Effector CD8-positive, alpha-beta T cell (primary cell): ENCODE measurements at places on chromosomes 13 and 19.

DNA sequence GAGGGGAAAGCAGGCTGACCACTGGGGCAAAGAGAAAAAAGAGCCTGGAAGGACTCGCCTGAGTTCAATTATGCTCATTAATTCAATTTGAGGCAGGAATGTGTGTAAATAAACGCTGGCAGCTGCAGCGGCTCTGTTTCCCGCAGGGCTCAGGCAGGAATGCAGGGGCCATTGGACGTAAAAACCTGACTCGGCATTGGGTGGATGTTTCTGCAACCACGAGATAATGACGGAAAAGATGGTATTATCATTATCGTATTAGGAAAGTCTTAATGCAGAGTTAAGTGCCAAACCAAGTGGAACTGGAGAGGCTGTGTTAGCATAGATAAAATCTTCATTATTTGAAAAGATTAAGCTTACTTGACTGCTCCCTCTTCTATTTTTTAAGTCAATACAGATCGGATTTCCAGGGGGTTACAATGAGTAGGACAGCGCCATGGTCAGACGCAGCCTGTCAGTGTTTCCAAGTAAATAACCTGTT lies 169.8 kb downstream of the SHISA2 start:
- no peak for DNase-seq

GRCh38 chr19:46631481-46631880 lies 4.5 kb downstream of the GNG8 start:
- DNase-seq = no peak

- no peak for DNase-seq
Observed at GRCh38 chr19:8224394-8225145, 15.4 kb downstream of the CERS4 start.

- no peak for DNase-seq
Observed at GRCh38 chr19:17966550-17967256, at the start of gene KCNN1. KCNN1 (plus strand) TSS chr19:17967107; CDS start chr19:17973889, 6,782 bp downstream.

GRCh38 chr13:45335397-45336024 lies 5.5 kb downstream of the TPT1 start:
- DNase-seq = no peak

DNA sequence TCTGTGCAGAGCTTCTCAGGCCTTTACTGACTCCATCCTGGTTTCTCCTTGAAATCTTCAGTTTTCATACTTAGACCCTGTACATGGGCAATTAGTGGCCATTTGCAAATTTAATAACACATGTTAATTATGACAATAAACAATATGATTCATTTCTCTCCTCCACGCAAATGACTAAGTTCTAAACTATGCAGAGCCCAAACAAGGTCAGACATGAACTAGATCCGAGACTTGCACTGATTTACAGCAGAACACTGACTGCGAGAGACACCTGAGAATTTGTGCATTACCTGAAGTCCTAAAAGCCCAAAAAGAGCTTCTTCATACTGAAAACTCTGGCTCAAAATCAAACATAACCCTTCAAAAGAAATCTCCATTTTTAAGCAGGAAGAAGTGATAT lies 521.8 kb downstream of the MYO16 start:
- DNase-seq = no peak

DNA sequence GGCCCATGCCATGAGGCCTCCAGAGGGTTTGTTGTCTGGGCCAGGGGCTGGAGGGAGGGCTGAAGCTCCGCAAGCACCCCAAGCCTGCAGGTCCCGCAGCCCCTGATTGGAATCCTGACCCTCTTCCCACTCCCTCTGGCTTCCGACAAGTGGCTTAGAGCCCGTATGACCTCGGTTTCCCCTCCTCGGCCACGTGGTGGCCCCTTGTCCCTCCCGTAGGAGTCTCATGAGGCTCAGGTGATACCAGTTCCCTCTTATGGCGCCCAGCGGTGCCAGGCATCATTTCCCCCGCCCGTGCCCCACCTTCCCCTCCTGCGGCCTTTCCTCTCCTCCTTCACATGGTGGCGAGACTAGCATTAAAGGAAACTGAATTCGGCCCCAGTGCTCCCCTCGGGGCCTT lies 6.1 kb downstream of the THOP1 start:
- DNase-seq = no peak

DNA sequence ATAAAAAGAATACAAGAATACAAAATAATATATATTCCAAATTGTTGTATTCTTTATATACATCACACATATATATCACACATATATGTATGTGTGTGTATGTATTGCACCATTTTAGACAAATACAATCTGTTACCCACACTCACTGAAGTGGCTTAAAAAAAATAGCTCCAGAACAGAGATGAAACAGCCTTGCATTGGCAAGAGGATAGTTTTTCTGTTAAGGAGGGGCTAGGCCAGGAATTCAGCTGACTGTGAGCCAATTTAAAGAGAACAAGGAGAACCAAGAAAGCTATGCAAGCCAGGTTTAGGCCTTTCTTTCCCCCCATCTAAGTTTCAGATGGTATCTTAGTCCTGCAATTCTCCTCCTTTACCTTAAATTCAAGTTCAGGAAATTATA lies 257.5 kb downstream of the MZT1 start:
- no peak for DNase-seq
